ENCODE measurements at places on chromosomes 13 and 19.

DNA sequence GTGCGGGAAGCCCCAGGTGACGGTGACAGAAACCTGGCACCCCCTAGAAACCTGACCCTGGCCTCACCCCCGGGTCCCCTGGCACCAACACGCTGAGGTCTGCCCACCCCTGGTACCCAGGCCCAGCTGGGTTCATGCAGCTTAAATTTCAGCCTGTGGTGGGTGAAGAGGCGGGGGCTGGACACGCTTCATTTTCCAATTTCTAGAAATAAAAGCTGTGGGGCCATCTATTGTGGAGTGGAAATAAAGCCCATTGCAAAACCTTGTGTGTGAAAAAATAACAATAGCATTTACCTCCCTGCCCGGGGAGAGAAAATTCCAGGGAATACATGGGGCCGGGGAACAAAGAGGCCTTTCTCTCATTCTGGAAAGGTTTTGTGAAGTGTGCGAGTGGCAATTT, 7.5 kb upstream of the FUT5 start:
- DNase-seq, result no peak

DNA sequence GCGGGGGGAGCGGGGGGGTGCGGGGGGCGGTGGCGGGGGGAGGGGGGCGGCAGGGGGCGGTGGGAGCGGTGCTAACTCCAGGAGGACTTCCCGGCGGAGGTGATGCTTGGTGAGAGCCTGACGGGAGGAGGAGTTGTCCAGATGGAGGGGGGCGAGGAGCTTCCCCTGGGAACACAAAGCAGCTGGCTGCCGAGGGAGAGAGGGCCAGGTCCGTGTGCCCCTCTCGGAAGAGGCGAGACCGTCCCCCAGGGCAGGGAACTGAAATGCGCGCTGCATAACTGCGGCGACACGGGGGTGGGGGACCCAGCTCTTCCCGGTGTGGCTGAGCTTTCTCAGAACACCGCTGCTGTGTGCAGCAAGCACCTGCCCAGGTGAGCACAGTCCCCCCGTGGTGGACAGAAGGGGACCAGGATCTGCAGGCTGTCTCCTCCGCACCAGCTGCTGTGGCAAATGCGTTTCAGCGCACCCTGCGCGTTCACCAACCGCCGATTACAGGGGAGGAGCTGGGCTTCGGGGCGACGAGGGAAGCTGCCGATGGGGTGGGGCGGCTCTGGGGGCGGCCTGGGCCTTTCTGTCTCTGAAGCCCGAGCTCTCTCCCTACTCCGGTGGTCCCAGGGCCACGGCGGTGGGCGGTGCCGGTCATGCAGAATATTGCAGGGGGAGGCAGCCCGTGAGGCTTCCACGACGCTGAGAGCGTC, 54.7 kb upstream of the F7 start:
- no peak for DNase-seq

- DNase-seq, result no peak
These were observed 19.6 kb downstream of the MPND start for GRCh38 chr19:4362831-4363545.

DNA sequence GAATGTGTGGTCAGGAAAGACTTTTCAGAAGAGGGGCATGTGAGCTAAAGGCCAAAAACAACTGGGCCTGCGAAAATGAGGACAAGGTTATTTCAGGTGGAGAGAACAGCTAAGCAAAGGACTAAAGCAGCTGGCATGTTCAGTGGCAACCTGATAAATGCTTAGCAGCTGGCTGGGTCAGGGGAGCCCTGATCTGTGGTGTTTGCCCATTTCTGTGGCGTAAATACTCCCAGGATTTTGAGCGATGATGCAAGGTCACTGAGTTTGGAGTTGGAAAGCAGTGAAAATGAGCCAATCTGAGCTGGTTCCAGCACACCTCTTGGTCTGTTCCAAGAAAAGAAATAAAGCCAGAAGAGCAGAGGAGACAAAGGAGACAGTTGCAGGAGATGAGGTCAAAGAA, 704.3 kb downstream of the UQCRFS1 start:
- no peak for DNase-seq

DNA sequence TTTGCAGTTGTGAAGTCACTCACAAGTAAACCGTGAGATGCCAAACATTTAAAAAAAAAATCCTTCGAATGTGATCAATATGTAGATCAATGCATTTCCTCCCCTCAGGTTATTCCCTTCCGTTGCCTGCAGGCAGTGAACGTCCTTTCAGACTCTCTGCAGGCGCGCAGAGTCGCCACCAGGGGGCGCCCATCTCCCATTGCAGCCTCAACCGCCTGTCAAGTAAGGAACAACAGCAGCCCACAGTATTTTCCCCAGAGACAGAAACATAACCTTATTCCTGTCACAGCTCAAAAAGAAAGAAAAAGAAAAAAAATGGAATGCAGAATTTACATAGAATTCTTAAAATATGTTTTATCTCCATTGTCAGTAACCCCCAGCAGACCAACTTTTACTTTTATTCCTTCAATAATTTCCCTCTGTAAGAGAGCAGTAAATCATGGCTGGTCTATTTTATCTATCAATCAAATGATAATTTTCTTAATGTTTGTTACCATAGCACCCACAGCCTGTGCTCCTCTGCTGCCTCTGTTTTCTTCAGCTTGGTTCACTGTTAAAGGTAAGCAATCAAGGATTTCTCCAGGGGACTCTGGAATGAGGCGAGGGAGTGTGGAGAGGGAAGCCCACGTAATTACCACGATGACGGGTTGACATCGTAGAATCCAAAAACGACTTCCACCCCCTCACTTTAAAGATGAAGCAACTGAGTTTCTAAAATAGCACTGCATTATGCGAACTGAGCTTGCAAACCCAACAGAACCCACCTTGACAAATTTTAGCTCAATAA, 637.6 kb upstream of the ARGLU1 start:
- peak; percentile 51 for DNase-seq

GRCh38 chr19:46958532-46958931, 61.1 kb upstream of the NPAS1 start:
- DNase-seq, result no peak

DNA sequence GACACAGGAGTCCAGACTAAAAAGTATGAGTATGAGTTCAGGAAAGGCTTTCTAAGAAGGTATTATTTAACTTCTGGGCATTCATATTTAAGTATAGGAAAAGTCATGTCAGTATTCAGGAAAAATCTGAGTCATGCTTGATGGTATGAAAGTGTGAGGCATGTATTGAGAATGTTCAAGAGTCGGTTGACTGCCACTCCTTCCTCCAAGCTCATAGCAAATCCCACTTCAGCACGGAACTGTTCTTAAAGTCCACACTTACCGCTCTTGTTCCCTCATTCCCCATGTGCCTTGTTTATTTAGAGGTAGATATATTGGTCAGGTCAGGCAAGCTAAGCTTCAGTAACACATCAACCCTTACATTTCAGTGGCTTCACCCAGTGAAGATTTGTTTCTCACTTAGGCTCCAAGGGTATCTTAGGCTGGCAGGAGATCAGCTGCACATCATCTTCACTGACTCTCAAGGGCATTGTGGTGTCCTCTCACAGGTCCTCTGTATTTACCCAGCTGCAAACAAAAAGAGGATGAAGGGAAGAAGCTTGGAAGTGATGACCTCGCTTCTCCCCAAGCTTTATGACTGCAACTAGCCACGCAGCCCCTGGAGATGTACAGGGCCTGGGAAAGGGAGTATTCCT, 1189.2 kb downstream of the EFNB2 start:
- no peak for DNase-seq

GRCh38 chr19:18385675-18386542, at the start of gene GDF15:
Gene GDF15 (plus strand): TSS chr19:18386158. CDS start chr19:18386190, 32 bp downstream.
- DNase-seq, result peak; percentile 26

DNA sequence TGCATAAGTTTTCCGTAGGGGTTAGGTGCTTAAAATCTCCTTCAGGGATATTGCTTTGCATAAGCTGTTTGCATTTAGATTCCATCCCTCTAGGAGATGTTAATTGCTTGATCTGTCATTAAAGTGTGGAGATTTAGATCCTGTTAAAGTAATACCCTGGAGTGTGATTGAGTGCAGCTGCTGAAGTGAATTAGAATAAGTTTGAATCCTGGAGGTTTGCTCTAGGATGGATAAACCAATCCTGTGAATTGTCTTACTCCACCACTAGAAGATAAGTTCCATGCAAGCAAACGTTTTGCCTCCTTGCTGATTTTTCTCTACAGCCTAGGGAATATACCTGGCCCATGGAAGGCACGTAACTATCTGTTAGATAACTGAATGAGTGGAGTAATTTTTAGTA, 1487.2 kb upstream of the PRR20A start:
- no peak for DNase-seq

GRCh38 chr13:110780422-110780821, 66.9 kb downstream of the ING1 start:
- no peak for DNase-seq

DNA sequence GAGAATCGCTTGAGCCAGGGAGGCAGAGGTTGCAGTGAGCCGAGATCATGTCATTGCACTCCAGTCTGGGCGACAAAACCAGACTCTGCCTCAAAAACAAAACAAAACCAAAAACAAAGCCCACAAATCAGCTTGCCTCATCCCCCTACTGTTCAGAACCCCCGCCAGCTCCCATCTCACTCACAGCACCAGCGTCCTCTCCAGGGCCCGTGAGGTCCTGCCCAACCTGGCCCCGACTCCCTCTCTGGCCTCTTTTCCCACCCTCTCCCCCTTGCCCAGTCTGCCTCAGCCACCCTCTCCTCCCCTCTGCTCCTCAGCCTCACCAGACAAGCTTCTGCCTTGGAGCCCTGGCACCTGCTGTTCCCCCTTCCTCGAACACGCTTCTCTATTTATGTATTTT, 3.8 kb downstream of the SLC8A2 start:
- DNase-seq, result no peak

- DNase-seq, result no peak
These were observed 24.4 kb downstream of the SPATA13 start for GRCh38 chr13:24184882-24185281.

DNA sequence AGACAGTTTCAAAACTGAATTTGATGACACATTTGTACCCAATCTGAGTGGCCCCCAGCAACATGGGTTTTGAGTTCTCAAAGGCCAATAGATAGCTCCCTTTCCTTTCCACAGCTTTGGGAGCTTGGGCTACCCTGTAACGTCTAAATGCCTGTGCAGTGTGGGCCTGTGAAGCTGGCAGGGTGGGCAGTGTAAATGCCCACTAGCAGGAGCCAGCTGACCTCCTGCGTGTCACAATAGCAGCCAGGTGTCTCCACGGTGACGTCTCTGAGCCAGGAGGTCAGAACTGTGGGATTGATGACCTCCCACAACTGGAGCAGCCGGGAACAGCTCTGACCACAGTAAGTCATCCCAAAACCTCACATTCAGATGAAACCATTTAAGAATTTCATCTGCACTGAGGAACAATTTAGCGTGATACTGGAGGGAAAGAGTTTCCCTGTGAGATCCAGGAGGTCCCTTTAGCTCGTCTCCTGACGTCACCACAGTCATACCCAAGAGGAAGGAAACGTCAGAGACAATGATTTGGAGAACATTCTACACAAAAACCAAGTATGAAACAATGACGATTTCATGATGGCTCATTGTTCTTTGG, at the start of gene IPO5:
IPO5 (plus strand) TSS at position 300 of the 595 bp plus-strand sequence. CDS start 23,022 bp downstream, outside the sequence.
- DNase-seq, result no peak

- DNase-seq, result no peak
These were observed 34.0 kb downstream of the KCTD4 start for GRCh38 chr13:45166858-45167257.

- no peak for DNase-seq
These were observed 46.5 kb upstream of the TFDP1 start for GRCh38 chr13:113537909-113538688.

- peak; percentile 52 for DNase-seq
These were observed 748 bp downstream of the LMNB2 start for GRCh38 chr19:2455851-2456570.

- DNase-seq, result no peak
These were observed 435.1 kb downstream of the EFNB2 start for GRCh38 chr13:106100171-106100919.

DNA sequence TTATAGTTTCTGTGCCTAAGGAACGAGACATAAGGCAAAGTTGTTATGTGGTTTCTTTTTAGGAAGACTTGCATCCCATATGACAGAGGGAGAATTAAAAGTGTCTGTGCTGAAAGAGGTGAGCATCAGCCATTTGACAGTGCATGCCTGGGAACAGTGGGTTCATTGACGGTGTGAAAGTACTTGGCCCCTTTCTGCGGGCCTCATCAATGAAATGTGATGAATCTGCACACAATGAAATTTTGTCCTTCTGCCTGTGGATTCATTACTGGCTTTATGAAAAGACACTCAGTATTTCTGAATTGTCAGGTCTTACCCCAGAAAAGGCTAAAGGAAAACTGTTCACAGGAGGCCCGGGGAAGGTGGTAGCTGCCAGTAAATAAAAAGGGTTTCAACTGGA, 295.8 kb downstream of the FOXO1 start:
- no peak for DNase-seq

DNA sequence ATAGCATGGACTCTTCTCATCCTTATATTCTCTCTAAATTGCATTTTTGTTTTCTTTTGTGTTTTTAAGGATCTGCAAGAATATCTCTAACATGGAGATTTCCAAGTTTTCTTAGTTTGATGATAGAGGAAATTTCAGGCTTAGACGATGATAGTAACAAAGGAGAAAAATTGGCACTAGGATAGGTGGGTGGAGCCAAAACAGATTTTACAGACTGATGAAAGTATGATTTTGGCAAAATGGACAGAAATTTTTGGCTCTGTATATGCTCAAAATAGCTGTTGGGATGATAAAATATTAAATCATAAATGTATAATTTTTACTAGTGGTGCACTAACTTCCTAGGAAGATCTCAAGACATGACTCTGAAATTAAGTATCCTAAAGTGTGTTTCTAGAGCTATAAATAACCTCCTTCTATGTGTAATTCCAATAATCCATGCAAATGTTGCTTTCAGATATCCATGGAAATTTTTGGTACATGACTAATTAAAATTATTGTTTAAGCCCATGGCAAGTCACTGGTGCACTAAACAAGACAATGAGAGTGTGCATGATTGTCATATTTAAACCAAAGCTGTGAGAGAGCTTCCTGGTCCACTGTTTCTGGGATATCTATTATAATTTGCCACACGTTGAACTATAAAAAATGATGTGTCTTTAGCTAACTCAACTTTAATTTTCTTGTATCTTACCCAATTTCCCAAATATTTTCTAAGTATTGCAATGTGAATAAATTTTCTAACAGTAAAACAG, 55.8 kb upstream of the NBEA start:
- DNase-seq, result no peak

DNA sequence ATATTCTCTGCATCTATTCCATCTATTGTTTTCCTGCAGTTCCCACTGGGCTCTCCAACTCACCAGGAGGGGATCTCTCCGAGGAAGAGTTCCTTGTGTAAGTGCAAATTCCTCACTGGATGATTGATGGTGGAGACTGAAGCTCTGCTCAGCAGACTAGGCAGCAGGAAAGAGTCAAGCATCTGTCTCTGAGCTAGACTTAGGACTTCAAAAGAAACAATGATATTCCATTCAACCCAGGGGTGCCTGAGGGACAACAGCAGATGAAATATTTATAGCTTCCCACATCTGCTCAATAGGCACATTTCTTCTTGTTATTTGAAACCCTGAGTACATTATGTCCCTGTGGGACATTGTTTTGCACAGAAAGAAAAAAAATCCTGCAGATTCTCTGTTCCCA, at the start of the genes OR7A5 and OR7C1:
OR7A5 (minus strand) TSS at position 175 of the 400 bp plus-strand sequence. CDS start 6,944 bp downstream, outside the sequence.
OR7C1 (minus strand) TSS at position 175 of the 400 bp plus-strand sequence. CDS start 35,049 bp downstream, outside the sequence.
- DNase-seq, result no peak

- peak; percentile 54 for DNase-seq
These were observed at the start of gene LSR for GRCh38 chr19:35248310-35249145. Gene LSR (plus strand): TSS chr19:35249002. CDS start chr19:35249023, 21 bp downstream.
